ENCODE measurements at places on chromosomes 1 and 21.
A peak's percentile ranks its signal among the peaks of the same experiment; 100 is the strongest.

DNA sequence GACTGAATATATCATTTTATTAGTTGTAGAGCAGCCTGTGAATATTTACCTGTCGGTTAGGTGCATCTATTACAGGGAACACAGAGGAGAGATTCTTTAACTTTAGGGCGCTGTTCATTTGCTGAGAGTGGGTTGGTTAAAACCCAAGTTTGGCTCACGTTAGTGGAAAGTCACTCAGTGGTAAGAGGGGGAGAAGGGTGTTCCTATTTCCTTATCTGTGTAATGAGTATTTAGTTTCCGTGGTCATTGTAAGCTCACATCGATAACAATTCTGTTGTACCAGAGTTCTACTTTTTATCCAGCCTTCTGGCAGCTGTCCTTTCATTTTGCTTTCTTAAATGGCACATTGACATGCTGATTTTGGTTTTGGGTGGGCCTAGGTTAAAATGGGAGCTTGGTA, 773.2 kb upstream of the ADAMTS5 start:
- DNase-seq, result no peak

- DNase-seq, result peak; percentile 73
Observed at GRCh38 chr1:98325646-98326440, 335.7 kb upstream of the SNX7 start.

GRCh38 chr1:223227486-223228196, 84.6 kb upstream of the TLR5 start:
- no peak for DNase-seq

GRCh38 chr21:18603980-18604379, 200.4 kb upstream of the TMPRSS15 start:
- no peak for DNase-seq

GRCh38 chr1:23214640-23215039, 2.7 kb downstream of the HTR1D start:
- DNase-seq, result no peak
